ENCODE measurements at places on chromosomes 2 and 18.

DNA sequence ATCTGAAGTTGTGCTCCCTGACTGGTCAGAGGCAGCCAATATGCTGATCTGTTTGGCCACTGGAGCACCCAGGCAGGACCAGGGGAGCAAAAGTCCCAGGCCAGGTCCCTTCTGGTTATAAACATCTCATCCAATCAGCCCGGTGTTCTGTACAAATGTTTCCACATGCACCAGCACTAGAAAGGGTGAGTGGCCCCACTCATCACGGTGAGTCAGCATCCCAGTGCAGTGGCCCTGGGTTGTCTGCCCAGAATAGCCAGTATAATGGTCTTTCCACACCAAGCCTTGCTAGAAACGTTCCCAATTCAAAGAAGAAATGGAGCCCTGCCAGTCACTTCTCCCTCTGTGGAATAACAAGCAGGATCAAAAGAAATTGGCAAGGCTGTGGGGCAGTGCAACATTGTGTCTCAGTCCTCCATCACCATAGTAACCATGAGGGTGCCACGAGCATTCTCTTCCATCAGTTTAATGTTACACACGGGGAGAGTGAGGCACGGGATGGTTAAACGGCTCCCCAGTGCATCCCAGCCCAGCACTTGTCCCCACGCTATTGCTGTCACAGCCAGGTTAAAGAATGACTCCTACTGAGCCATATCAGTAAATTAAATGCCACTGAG lies 174.9 kb downstream of the SEPTIN10 start:
- peak; percentile 71 for DNase-seq

- DNase-seq = no peak
Measured at GRCh38 chr2:136582628-136583205, 182.6 kb upstream of the THSD7B start.

DNA sequence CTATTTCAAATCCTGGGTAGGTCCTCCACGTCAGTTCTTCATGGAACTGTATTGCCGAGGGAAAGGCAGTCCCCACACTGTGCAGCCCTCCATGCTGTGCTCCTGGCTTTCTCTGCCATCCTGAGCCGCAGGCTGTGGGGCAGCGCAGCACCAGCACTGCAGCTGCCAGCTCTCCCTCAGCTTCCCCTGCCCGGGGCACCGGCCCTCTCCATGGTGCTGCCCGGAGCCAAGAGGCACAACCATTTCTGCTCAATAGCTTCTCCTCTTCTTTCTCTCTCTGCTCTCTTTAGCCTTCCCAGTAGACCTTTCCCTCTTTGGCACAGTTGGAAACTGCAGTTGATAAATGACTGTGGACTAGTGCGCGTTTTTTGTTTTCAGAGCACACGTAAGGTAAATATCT lies 12.1 kb downstream of the ANKRD23 start:
- DNase-seq = no peak

DNA sequence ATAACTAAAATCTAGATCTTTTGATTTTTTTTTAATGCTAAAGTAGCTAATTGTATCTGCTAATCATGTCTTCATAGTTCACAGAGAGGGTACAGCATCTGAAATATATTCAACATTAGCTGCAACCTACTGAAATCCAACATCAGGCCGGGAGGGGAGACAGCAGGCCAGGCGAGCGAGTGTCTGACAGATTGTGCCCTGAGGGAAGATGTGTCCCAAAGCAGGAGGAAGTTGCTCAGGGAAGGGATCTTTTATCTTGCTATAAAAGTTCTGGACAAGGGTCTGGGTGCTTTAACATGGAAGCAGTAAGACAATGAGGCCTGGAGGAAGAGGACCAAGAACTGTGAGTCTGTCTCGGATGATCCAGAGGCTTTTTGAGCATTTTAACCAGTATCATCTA lies 274.1 kb downstream of the AFF3 start:
- no peak for DNase-seq

- no peak for DNase-seq
Measured at GRCh38 chr18:63083555-63083954, 236.0 kb downstream of the BCL2 start.

DNA sequence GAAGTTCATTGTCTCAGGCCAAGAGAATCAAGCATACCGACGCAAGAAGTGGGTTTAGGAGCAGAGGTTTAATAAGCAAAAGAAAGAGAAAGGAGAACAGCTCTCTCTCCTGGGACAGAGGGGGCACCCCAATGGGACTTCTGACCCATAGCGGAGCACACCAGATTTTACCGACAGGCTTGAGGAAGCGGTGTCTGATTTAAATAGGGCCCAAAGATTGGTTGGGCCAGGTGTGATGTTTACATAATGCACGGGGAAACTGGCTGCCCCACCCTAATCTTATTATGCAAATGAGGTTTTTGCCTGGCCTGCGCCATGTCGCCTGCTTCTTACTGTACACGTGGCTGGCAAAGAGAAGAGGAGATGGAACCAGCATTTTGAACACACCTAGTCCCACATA lies 106.2 kb downstream of the MREG start:
- DNase-seq = no peak

Measured in hepatic stellate cell (primary cell).